Glutamatergic neuron (in vitro differentiated cells): ENCODE measurements at places on chromosomes 2 and 18.
A peak's percentile ranks its signal among the peaks of the same experiment; 100 is the strongest.

DNA sequence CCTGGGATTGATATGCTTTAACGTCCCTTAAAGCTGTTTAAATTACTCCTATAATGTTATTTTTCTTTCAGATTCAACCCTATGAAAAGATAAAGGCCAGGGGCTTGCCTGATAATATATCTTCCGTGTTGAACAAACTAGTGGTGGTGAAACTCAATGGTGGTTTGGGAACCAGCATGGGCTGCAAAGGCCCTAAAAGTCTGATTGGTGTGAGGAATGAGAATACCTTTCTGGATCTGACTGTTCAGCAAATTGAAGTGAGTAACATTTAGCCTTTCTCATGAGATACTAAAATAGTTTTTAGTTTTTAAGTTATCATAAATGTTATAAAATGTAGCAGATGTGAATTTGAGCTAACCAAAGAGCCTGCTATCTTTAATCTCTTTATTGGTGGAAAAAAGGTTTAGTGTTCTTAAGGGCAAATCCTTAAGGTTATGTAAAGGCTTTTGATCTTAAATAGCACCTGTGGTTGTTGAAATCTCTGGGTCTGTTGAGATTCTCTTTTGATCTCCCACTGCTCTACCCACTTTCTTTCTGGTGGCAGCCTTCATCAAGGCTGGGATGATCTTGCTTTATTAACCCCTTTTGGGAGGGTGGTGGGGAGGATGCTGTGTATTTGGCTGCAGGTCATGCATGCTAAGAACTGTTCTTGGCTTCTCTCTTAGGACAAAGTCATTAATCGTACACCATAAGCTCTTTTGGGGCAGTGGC, 40.9 kb downstream of the UGP2 start:
- no peak for DNase-seq

GRCh38 chr2:25363733-25364132, 22.0 kb upstream of the DNMT3A start:
- DNase-seq = no peak

DNA sequence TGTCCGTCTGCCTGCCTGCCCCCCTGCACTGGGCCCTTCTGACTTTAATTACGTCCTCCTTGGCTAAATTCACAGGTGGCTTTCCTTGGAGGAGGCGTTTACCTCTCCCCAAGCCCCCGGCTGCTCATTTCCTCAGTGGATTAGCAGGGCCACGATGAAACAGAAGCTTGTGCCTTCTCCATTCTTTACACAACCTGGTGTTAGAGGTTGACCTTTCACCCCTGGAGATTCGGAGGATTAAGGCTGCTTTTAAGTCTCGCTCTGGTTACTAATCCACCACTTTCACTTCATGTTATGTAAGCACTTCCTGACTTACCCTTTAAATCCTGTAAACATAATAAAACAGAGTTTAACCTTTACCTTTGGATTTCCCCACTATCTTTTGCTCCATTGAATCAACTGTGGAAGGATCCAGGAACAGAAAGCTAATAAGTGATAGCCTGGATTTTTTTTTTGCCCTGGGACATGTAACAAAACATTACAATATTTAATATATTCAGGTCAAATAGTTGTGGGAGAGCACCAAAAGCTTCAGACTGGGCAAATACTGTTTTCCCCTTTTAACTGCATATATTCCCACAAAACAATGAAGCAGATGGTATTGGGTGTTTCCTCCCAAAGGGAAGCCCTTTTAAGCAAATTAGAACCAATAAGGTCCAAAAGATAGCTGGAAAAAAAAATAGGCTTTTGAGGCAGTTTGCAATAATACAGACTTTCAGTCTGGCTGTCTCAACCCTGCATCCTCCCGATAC, 370.2 kb downstream of the EN1 start:
- no peak for DNase-seq

GRCh38 chr2:205682239-205682970, at the start of gene NRP2:
Gene NRP2 (plus strand): TSS chr2:205682501. CDS start chr2:205683291, 790 bp downstream.
- DNase-seq = peak; percentile 83

DNA sequence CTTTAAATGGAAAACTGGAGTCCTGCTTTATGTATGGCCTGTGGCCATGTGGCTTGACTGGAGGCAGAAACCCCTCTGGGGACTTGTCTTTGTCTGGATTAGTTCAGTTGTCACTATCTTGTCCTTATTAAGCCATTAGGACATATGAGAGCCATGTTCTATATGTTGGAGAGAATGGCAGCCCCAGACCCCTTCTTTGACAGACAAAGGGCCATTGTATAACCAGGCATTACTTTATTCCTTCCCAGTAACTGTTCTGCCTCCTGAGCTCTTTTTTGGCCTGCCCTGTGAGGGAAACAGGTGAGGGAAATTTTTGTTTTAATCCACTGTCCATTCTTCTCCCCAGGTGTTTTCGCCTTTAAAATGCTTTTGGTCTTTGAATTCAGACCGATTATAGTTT, 43.3 kb downstream of the FSHR start:
- DNase-seq = no peak
